ENCODE measurements at places on chromosomes 11 and 22.

DNA sequence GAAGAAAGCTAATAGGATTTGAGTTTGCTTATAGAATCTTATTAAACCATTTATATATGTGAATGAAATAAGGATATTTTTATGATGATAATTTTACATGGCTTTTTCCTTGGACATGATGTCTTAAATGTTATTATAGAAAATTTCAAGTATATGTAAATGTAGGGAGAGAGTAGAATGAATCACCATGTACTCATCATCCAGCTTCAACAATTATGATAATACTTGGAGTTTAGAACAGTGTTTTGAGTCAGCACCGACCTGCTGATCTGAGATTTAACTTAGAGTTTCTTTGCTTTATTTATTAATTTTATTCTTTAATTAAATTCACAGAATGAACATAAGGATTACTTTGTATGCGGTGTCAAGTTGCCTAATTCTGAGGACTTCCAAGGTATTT, 193.5 kb downstream of the UVRAG start:
- DNase-seq: no peak

DNA sequence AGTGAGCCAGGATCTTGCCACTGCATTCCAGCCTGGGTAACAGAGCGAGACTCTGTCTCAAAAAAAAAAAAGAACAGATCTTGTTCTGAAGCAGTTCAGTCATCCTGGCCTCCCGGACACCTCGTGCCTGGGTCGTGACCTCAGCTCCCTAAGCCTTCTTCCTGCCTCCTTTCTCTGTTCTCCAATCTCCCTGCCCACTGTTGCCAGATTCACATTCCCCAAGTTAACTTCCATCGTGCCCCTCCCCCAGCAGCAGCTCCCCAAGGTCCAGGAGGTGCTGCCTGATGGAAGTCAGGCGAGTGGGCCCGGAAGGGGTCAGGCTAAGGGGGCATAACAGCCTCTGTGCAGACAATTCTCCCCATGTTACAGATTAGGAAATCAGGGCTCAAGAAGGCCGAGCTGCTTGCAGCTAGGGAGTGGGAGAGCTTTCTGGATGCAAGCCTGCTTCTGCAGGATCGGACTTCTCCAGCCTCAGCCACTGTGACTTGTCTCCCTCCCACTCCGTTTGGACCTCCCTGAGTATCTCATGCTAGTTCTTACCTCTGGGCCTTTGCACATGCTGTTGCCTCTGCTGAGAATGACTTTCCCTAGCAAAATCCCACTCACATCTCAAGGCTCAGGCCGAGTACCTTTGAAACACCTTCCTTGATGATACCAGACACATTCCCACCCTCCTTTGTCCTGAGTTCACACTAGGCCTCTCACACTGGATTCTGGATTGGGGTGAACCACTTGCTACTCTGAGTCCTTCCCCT, 14.3 kb upstream of the TMEM184B start:
- no peak for DNase-seq

- no peak for DNase-seq
Measured at GRCh38 chr11:133266986-133267385, 265.3 kb downstream of the OPCML start.

DNA sequence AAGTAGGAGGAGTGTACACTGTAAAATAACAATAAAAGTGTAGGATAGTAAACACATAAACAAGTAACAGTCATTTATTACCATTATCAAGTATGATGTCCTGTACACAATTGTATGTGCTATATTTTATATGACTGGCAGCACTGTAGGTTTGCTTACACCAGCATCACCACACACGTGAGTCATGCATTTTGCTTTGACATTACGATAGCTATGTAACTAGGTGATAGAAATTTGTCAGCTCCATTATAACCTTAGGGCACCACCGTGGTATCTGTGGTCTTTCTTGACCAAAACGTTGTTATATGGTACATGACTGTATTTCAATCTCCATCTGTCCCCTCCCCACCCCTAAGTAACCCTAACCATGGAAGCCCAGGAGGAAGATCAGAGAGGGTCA, 1.1 kb downstream of the DNAL4 start:
- DNase-seq: no peak

DNA sequence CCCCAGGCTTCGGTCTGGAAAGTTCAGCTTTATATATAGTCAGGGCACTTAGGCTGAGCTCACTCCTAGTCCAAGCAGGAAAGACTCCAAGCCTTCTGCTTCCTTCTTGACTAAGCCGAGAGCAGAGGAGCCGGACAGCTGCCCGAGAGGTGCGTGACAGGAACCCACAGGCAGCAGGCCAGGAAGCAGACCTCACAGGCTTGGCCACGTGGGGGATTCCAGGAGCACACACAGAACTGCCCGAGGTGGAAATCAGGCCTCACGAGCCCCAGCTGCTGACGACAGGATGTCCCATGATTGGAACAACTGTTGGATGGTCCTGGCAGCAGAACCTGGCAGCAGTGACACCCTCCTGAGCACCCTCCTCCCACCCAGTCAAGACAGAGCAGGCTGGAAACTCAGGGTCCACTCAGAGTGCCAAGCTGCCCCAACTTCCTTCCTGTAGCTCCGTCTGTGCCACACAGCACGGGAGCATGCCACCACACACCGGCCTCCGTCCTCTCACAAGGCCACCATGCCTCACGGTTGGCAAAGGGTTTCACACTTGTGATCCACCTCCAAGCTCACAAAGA, 5.4 kb downstream of the PLA2G6 start:
- DNase-seq: no peak

- DNase-seq: no peak
Measured at GRCh38 chr11:85269109-85269508, 358.0 kb downstream of the DLG2 start.

GRCh38 chr11:109870297-109870696, 222.9 kb upstream of the ZC3H12C start:
- DNase-seq: no peak

- DNase-seq: peak; percentile 64
Measured at GRCh38 chr11:48001438-48002021, 21.2 kb downstream of the PTPRJ start.

DNA sequence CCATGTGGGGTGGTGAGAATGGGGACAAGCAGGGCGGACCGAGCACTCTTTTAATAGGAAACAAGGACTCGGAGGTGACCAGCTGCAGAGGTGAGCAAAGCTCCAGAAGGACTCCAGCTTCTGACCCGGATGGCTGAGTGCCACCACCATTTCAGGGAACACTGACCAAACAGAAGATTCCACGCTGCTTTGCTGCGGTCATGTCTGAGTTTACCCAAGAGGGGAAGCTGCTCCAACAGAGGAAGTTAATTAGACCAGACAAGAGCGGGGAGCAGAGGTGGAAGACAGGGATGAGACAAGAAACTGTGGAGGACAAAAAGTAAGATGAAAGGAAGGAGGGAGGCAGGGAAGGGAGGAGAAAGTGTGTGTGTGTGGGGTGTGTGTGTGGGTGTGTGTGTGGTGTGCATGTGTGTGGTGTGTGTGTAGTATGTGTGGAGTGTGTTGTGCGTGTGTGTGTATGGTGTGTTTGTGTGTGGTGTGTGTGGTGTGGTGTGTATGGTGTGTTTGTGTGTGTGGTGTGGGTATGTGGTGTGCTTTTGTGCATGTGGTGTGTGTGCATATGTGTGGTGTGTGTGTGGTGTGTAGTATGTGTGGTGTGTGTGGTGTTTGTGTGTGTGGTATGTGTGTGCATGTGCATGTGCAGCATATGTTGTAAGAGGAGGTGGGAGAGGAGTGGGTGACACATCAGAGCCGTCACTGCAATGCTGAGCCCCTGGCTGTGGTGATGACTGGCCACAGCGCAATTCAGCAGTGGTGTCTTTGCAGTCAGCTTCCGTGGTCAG, 82.2 kb upstream of the AKIP1 start:
- DNase-seq: no peak

- DNase-seq: no peak
Measured at GRCh38 chr11:61766353-61766841, 14.0 kb downstream of the MYRF start.

DNA sequence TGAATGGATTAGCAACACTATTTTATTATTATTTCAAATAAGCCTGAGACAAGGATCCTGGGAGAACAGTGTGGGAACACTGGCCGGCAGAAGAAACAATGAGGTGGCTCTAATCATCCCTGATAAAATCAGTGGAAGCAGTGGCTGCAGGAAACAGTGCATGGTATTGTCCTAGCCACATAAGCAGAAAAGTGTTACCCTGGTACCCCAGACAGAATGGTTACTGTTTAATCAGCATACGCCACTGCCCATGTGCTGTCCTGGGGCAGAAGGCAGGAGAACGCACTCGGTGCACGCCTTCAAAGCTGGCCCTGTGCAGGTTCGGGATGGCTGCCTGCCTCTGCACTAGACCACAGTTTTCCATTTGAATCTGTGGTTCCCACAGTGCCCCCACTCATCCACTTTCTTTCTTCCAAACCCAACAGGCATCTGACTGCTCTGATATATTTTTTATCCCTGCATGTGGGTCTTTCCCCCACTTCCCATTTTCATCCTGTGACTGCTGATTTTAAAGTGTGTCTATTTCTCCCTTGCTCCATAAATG, 25.7 kb downstream of the OPCML start:
- DNase-seq: no peak

DNA sequence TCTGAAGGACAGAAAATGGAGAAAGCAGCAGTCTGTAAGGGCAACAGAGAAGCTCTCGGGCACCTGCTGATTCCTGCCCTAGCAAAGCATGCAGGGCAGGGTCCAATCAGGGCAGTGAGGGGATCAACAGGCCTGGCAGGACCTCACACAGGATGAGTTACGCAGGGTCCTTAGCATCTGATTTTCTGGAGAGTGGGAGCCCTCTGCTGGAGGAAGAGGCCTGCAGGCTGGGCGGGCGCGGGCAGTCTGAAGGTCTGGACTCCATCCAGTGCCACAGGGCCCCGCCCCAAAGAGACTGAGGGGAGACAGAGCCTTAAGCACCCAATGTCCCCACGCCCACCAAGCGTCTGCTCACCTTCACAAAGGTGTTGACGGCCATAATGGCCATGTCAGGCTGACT, 28.9 kb downstream of the AP1B1 start:
- DNase-seq: no peak

DNA sequence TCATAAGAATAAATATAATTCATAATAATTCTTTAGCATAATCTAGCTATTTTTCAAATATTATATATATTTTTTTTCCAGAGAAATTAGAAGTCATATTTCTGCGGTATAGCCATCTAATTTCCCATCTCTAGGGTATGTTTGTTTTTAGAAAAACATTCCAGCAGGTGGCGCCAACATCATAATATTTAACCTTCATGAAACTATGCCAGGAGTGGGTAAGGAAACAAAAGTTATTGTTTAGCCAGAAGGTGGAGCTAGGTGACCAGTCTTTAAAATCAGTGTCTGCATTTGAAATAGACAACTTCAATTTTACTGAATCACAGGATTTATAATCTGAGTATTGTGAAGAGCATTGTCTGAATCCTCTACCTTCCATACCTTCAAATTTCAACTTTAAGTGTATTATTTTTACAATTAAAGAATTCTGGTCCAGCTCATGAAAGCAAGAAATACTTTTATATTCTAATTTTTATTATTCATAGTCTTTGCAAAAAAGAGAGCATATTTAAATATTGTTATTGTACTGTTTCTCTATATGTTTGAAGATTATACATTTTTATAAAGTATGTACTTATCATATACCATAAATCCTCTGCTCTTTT, 15.7 kb upstream of the CCDC179 start:
- no peak for DNase-seq

- no peak for DNase-seq
Measured at GRCh38 chr22:36386900-36387708, 663 bp downstream of the MYH9 start.

DNA sequence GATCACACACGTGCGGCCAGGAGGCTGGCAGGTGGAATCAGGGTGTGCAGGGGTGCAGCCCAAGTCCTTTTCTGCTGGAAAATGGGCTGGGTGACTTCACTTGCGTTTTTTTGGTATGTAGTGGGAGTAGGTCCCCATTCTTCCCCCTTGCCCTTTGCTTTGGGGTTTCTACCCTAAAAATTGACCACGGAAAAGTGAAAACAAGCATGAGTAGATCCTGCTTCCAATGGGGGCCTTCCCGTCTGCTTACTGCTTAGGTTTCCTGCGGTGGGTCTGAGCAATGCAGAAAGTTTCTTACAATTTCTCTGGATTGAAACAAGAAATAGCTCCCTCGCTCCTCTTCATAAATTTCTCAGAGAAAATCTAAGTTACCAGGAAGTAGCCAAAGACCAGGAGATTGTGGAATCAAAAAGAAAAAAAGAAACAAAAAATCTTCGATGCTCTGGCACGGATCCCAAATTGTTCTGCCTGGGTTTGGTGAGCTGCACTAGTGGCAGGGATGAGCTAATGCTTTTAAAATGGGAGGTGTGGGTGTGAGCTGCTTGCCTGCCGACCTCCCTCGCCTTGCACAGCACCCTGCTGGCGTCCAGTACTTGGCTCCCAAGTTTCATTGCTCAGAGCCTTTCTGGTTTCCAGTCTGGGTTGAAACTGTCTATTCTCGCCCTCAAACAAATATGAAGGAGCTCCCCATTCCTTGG, 2.4 kb downstream of the TIMP3 start:
- DNase-seq: no peak

DNA sequence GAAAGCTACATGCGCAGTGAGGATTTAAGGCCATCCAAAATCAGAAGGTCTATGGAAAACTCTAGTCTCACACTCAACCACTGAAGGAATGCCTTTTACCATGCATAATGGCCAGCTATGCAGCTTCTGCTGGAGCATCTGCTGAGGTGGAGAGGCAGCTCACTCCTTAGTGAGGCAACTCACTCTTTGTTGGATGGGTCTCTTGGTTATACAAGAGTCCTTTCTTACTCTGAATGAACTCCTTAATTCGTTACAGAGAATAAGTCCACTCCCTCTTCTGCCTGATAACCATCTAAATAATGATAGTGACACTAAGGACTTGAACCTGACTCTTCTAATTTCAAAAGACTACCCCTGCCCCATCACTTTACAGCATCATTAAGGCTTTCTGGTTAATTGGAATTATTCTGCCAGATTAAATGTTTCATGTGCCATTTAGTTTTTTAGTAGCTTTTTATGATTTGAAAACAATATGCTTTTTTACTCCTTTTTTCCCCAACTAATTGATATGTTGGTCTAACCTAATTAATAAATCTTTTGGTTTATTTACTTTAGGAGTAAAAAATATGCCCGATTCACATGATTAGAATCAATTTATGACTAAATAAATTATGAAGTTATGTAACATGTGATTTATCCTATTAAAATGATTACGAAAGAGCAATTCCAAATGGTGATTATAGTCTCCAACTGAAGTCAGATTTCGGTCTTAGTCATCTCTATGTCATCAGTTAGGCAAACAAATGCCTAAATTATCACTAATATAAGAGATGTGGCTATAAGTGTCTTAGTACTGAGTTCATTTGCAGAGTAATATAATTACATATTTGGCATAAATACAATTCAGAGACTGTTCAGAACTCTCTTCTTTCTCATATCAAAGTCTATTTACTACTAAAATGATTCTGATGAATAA, 286.7 kb upstream of the CCDC90B start:
- DNase-seq: no peak

- no peak for DNase-seq
Measured at GRCh38 chr22:19664951-19665783, 49.1 kb upstream of the SEPTIN5 start.

All from stimulated activated CD8-positive, alpha-beta memory T cell treated with anti-CD3 and anti-CD28 coated beads, Interleukin-7, amount 100 ng/mL, for 1 hour (primary cell).